Psoas muscle (tissue), 8 donors: ENCODE measurements at places on chromosomes 2 and 18. TPM values are rescaled to one million over a fixed set of nuclear protein-coding genes. Genes with fewer than 3 reads are reported as not detected.

The CACNB4 gene
- 0.30 TPM for total RNA-seq

The SERPINB8 gene
- total RNA-seq: 4.1 TPM

The CNTNAP5 gene
- not detected for total RNA-seq

The KCNIP3 gene
- total RNA-seq: 2.0 TPM

The DLX1 gene
- 0.28 TPM for total RNA-seq

The HOXD13 gene
- not detected for total RNA-seq

The ZSWIM2 gene
- not detected for total RNA-seq

The SNTG2 gene
- 1.7 TPM for total RNA-seq

The PKDCC gene
- 159 TPM for total RNA-seq

The TNFAIP6 gene
- 0.32 TPM for total RNA-seq

The CDH7 gene
- total RNA-seq: not detected

The DSC3 gene
- total RNA-seq: not detected
